ENCODE measurements at places on chromosomes 2 and 18. TPM values are rescaled to one million over a fixed set of nuclear protein-coding genes. Genes with fewer than 3 reads are reported as not detected.

Gene CD8A
- not detected for total RNA-seq

Gene CXCR1
- not detected for total RNA-seq

Gene TXNL1
- total RNA-seq: 16.7 TPM

Gene GKN2
- total RNA-seq: not detected

Gene APOB
- total RNA-seq: under 0.01 TPM

Gene CYP27C1
- total RNA-seq: 0.36 TPM

All from nasal cavity respiratory epithelium epithelial cell of viscerocranial mucosa (primary cell).